ENCODE measurements at places on chromosomes 4 and X.

- DNase-seq = no peak
Observed at GRCh38 chr4:171087089-171087488, 726.1 kb upstream of the GALNTL6 start.

DNA sequence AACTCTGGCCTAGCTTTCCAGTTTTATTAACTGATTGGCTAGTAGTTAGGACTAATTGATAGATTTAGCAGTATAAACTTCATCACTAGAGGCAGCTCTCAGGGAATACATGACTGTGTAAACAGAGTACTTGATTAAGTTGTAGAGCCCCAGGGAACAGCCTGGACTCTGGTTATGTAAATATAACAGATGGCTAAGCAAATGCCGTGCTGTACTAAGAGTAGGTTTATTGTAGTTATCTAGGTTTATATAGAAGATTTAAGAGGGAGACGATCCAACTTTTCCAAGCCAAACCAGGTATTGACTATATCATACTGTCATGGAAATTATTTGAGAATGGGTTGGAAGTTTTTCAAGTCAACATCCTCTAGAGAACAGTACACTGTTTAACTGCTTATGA is 463.4 kb upstream of the GRID2 start:
- DNase-seq = no peak

DNA sequence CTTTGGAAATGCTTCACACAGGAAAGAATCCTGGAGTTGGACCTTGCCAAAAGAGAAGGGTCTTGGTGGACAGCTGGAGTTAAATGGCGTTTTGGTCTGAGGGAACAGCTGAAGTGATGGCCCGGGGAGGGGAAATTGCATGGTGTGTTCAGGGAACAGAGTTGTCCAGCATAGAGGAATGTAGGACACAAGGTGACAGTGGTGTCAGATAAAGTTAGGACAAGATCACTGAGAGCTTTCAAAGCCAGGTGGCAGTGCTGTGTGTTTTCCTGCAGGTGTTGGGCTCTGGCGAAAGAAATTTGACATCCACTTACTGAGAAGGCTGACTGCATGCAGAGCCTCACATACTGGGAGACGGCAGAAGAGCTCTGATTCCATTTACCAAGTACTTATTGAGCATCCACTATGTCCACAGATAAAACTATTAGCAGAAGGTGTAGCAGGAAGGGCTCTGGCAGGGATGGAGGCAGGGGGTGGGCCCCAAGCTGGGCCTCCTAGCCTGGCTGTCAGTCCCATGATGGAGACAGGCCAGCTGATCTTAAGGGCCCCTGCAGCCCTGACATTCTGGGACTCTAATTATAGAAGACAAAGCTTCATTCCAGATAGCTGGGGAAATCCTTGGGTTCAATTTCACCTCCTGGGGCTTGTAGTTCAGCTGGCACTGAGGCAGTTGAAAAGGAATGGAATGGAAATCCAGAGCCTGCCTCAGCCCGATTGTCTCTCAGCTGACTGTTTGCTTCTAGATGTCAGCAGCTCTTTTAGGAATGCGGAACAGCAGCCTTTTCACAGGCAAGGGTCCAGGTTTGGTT is 150.2 kb upstream of the MAMLD1 start:
- DNase-seq = no peak

DNA sequence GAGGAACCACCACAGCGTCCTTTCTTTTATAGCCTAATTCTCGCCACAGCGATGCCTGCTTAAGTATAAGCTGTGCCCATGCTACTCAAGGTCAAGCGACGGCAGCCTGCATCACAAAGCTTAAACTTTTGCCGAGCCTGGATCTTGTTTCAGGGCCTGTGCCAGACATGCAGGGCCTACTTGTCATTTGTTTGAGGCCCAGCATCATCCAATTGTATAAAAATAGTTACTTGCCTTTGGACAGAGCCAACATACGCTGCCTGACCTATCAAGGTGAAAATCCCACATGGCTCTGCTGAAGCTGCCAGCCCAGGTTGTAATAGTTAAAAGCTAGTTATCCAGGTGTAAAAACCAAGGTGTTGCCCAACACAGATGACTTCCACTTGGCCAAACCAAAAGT is 107.1 kb downstream of the TMEM131L start:
- DNase-seq = no peak

DNA sequence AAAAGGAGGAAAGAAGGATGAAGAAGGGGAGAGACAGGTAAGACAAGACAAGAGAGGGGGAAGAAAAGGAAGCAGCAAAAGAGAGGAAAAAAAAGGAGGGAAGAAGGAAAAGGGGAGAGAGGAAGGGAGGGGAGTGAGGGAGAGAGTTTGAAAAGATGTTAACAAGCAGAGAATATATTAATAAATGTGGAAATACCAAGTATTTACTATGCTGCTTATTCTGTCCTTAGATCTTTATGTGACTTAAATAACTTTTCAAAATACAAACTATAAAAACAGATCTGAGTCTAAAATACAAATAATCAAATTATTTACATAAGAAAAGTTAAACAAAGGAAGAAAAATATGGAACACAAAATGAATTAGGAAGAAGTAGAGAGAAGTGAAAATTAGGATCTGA is 18.4 kb upstream of the COX18 start:
- DNase-seq = no peak

DNA sequence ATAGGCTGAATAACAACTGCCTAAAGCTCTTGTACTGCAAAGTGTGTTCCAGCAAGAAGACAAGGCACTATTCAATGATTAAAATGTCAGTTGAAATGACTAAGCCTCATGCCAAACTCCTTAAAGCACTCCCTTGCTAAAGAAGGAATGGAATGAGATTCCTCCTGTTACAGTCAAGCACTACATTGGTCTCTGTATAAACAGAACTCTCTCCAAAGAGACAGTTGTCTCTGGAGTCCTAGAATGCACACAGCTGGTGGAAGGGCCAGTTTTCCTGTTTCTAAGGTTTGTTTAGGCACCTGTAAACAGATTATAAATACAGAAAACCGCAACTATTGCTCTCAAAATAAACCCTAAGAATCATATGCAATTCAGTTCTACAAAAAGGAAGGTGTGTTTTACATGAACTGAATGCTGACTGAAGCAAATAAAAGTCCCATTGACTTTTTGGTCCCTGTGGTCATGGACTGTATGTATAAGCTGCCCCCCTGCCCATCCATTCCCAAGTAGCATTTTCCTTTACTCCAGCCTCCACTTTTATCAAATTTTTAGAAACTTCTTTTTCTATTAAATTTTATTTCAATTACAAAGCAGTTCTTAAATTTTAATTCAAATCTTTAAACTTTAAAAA is 47.0 kb downstream of the FAT1 start:
- no peak for DNase-seq

DNA sequence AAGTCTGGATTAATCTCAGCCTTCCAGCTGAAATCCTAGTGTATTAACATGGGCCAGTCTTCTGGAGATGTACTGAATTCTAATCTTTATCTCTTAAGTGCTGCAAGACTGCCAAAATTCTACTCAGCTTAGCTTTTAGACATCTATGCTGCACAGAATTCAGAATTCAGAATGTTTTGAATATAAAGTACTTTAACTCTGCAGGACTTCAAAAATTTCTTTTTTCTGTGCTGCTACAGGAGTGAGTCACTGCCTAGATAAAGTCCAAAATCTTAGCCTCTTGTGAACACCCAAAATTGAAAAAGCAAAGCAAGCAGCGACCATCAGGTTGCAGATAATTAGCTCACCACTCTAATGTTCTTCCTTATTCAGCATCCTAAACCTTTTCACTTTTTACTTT is 1092.6 kb upstream of the PCDH10 start:
- DNase-seq = no peak

GRCh38 chrX:22689290-22689689 is 310.5 kb upstream of the DDX53 start:
- DNase-seq = no peak

DNA sequence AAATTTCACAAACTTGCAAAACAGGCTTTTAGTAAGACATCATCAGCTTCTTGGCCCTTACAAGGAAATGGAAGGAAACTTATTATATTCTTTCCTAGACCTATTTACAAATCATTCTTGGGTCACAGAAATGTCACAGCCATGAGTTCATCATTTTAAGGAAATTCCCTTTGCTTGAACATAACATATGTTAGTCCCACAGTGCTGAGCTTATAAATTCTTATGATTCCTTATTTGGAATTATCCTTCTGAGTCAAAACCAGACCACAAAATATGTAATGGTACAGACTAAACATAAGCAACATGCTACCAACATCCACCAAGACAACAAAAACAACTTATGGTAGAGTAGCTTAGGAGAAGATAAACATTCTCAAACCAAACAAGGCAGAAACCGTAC is 236.9 kb upstream of the CTSO start:
- no peak for DNase-seq

DNA sequence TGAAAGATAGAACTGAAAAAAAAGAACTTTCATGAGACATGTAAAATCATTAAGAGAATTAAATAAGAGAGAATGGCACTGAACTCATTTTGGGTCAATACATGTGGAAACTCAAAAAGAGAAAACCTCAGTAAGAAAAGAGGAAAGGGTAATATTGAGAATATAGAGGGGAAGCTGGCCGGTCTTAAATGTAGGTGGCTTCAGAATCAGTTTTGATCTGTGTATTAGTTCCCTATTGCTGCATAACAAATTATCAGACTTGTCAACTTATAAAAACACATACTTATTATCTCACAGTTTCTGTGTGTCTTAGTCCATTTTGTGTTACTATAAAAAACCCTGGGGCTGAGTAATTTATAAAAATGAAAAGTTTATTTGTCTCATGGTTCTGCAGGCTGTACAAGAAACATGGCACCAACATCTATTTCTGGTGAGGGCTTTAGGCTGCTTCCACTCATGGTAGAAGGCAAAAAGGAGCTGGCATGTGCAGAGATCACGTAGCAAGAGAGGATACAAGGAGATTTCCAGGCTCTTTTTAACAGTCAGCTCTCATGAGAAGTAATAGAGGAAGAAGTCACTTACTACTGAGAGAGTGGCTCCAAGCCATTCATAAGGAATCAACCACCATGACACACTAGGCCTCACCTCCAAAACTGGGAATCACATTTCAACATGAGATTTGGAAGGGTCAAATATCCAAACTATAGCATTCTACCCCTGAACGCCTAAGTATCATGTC is 29.6 kb downstream of the SATL1 start:
- no peak for DNase-seq

- DNase-seq = no peak
Observed at GRCh38 chr4:180669680-180670079, 1573.5 kb upstream of the TENM3 start.

- DNase-seq = no peak
Observed at GRCh38 chr4:185600801-185601434, 65.6 kb upstream of the PDLIM3 start.

- no peak for DNase-seq
Observed at GRCh38 chrX:48649102-48649501, 34.5 kb upstream of the WAS start.

GRCh38 chr4:93414041-93414550 is 414.5 kb upstream of the ATOH1 start:
- no peak for DNase-seq

DNA sequence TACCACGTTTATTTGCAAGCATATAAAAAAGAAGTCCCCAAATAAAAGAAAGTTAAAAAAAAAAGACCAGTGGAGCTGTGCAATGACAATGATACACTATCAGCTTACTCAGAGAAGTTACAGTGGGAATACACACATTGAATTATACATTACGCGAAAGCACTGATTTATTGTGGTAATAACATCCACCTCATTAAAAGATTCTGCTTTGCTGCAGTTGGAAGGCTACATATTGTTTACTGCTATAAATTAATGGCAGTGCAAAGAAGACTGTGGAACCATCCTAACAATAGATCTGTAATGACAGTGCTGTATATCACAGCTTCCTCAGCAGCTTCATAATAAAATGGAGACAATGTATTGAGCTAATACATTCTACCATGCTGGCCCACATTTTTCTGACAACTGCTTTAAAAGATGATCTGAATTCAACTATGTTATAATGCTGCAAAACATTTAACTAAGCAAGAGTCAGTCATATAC is 142.5 kb upstream of the MAB21L2 start:
- DNase-seq = no peak

DNA sequence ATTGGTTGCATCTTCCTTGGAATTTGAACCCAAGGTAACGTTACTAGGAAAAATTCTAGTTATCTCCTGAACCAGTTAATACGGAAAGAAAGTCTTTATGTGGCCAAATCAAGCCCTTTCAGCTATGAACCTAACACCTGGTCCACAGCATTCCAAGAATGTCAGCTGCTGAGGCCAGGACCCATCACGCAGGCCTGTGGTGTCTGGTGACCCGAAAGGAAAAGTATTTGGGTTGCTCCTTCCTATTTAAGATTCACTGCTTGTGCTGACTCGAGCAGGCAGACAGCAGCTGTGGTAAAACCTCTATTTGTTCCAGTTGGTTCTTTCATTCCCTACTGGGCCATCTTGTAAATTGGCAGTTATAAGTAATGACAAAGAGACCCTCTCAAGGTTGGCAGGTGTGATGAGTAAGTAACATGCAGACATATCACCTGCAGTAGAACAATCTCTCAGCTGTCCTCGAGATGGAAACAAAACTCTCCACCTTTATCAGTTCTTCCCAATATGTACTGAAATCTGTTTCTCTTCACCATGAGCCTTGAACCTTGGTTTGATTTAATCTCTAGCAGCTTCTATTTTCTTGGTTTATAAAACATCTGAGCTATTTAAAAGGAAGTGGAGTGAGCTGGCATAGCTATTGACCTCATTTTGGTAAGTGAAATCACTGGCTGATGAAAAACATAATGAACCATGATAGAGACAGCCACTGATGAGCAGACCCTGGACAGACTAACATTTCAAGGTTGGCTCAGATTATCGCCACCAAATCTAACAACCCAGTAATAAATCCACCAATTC is 182.1 kb upstream of the SMIM31 start:
- no peak for DNase-seq

- no peak for DNase-seq
Observed at GRCh38 chr4:1239950-1240307, 9.0 kb downstream of the CTBP1 start.

DNA sequence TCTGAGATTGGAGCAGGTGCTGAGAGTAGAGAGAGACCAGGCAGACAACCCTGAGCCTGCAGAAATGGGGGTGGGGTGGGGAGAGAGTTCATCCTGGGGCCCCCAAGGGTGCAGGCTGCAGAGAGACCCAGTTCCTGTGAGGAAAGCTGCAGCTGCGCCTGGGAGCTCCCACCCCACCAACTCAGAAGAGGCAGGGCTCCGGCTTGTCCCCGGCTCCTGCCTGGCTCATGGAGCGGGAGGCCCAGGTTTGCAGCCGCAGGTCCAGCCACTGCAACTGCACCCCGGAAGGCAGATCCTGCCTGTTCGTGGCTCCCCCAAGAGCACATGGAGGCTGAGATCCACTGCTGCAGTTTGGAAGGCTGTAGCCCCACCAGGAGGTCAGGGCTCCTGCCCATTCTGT is 44.2 kb upstream of the DGKK start:
- DNase-seq = no peak

Measured in osteocyte (in vitro differentiated cells).